ENCODE measurements at places on chromosomes 7 and 10.

DNA sequence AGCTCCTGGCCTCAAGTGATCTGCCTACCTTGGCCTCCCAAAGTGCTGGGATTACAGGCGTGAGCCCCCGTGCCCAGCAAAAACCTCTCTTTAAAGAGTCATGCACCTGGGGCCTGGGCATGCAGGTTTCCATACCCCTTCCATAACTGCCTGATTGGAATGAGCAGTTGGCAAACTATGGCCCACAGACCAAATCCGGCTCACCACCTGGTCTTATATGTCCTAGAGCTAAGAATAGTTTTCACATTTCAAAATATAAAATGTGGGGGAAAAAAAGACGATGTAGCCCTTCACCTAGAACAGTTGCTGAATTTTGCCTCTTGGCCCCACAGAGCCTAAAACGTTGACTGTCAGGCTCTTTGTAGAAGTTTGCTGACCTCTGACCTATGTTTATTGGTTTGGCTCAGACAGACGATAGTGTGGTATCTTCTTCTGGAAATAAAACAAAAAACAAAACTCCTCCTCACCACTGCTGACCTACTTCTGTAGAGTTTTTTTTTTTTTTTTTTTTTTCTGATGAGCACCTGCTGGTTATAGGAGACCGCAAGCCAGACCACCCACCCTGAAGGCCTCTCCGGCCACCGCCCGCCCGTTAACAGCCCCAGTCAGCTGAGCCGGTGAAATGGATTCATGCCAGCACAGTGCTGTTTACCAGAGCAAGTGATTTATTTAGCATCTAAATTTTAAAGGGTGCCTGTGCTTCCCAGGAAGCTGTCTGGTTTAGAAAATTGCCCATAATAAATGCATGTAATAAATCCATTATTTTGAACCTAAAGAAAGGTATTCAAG lies 33.5 kb upstream of the SFRP5 start:
- peak; percentile 71 for DNase-seq

DNA sequence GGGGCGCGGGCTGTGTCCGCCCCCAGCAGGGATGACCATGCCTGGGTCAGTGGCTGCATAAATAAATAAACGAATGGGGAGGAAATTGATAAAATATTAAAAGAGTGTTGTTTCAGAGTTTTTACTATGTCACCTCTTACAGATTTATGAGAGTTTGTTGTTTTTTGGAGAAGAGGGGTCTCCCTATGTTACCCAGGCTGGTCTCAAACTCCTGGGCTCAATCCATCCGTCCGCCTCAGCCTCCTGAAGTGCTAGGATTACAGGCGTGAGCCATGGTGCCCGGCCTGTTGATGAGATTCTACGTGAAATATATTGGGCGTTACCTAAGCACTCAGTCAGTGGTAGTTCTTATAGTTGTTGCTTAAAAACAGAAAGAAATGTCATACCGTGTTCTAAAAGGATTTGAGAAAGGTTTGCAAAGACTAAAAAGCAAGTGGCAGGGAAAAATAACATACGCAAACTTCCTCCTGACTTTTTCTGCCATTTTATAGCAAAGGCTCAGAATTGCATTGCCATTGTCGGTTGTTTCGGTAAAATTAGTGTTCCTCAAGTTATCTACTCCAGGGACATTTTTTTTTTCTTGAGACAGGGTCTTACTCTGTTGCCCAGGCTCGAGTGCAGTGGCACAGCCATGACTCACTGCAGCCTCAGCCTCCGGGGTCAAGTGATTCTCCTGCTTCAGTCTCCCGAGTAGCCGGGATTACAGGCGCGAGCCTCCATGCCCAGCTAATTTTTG lies 39.5 kb upstream of the FOXK1 start:
- peak; percentile 20 for DNase-seq

- DNase-seq, result no peak
Measured at GRCh38 chr10:59047180-59047579, 129.3 kb upstream of the PHYHIPL start.

DNA sequence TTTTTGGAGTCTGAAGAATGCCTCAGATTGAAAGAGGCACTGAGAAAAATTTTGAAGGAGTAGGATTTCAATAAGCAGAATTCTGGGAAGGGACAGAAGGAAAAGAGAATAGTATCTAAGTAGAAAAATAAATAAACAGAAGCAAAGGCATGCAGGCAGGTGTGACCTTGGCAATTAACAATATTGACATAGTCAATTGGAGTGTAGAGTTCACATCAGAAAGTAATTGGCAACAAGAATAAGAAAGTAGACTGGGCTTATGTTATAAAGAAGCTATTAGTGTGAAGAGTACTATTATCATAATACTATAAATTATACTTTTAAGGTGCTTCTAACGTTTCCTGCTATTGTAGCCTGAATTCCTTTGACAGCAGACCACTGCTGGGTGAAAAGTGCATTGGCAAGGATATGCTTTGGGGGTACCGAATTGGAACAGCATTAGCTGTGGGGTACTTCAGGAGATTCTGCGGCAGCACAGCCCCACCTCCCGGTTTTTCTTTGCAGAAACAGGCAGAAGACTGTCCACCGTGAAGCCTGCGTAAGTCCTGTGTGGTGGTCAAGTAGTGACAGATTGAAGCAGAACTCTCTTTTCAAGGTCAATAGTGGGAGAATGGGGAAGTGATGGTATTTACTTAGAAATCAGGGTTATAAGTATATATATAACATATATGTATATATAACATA lies 357.0 kb downstream of the THSD7A start:
- DNase-seq, result no peak

DNA sequence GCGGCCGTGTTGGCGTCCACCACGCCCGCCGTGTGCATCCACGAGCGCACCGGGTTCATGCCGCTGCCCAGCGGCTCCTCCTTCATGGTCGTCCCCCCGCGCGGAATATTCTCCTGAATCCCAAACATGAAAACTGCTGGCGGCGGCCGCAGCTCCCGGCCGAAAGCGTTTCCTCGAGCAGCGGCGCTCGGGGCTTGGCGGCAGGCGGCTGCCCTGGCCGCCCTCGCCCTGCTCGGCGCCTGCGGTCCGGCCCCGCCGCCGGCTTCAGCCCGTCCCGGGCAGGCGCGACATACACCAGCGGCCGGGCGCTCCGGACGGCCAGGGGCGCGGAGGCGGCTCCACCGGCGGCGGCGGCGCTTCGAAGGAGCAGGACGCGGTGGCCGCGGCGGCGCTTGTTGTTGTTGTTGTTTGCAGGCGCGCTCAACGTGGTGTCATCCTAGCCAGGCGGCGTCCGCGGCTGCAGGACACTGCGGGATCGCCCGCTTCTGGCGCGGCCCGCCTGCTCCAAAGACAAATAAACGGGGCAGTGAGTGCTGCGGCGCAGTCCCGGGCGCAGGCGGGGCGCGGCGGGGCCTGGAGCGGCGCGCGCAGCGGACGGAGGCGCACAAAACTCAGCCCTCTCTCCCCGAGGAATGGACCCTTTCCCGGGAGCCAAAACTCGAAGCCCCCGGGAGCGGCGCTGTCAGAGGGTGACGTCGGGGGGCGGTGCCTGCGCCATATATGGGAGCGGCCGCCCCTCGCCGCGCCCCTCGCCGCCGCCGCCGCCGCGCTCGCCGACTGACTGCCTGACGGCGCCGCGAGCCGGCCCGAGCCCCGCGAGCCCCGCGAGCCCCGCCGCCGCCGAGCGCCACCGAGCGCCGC lies at the start of gene EBF3:
Gene EBF3 (minus strand): TSS at position 634 of the 861 bp plus-strand sequence. CDS start 506 bp downstream, at position 128.
- no peak for DNase-seq

GRCh38 chr10:51950371-51950995 lies 251.1 kb upstream of the CSTF2T start:
- DNase-seq, result no peak

DNA sequence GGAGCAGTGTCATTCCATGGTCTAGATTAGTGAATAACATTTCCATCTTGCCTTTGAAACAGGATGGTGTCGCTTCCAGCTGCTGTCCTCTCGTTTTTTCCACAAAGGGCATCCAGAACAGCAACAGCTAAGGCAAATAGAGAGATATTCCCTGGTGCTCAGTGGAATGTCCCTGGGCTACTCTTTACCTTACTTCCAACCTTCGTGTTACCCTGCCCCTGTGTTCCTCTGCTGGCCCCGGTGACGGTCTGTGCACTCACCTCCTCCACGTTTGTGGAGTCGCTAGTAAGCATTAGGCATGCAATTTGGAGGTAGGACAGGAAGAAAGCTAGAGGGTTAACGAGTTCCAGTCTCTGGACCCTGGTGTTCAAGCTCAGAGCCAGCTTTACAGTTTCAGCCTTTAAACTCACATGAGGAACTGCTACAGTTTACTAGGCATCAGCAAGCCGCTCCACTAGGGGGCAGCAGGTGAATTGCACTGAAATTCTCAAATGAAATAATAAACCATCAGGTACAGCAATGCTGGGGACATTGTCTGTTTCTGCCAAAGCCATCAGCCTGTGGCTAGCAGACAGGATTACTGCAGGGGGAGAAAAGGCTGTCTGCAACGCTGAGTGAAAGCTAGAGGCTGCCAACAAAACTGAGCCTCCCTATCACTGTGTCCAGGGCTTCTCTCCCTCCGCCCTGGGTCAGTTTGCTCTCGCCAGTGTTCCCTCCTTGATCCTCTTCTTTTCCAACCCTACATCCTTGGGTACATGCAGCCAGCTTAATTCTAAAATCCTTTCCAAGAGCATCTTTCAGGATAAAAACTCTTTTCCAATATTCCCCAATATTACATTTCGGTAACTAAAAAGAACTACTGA lies 9.0 kb downstream of the MRPL32 start:
- DNase-seq, result peak; percentile 46

GRCh38 chr7:41418337-41418736 lies 284.6 kb downstream of the INHBA start:
- DNase-seq, result no peak

GRCh38 chr7:158329686-158330085 lies 257.9 kb downstream of the PTPRN2 start:
- DNase-seq, result no peak

GRCh38 chr7:155746188-155746587 lies 66.1 kb downstream of the SHH start:
- DNase-seq, result no peak

DNA sequence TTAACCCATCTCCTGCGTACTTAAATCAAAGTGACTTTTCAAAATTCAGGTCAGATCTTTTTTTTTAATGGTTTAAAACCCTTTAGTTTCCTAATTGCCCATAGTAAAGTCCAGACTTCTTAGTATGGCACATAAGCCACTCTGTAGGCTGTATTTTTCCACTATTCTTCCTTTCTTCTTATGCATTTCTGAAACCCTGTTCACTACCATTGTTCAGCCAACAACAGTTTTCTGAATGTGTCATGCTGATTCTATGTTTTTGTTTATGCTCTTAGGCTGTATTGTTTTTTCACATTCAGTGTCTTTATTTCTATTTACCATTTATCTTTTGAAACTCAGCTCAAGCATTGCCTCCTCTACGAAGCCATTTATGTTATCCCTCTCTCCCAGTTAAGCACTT lies 26.7 kb downstream of the CCSER2 start:
- no peak for DNase-seq

- no peak for DNase-seq
Measured at GRCh38 chr10:107665459-107665858, 501.0 kb upstream of the SORCS1 start.

GRCh38 chr10:78382772-78383171 lies 349.1 kb downstream of the RPS24 start:
- no peak for DNase-seq

DNA sequence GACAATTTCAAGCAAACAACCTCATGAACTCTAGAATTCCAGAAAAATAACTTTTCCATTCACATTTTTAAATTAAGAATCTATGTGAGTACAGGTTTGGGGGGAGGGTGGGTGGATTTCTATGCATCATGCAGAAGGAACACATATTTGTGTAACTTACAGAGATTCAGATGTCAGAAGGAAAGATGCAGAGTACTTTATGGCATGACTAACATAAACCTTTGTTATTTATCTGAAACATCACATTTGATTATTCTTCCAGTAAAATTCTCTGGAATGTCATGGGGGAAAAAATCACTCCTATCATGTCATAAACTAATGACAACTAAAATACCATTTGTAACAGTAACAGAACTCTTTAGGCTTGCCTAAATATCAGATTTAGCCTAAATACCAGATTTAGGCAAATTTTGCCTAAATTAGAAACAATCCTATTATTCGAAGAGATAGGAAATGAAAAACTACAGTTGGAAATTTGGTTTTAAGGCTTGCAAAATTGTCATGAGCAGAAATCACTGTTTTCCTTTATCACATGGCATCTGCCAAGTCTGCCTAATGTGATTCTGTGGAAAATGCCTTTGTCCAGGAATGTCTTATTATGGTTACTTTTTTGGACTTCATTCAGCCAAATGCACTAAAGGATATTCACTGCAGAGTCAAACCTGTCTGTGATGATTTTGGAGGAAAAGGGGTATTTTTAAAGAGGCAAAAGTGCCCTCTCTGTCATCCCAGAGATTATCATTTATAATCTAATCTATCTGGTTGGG lies 527.7 kb upstream of the CELF2 start:
- no peak for DNase-seq

DNA sequence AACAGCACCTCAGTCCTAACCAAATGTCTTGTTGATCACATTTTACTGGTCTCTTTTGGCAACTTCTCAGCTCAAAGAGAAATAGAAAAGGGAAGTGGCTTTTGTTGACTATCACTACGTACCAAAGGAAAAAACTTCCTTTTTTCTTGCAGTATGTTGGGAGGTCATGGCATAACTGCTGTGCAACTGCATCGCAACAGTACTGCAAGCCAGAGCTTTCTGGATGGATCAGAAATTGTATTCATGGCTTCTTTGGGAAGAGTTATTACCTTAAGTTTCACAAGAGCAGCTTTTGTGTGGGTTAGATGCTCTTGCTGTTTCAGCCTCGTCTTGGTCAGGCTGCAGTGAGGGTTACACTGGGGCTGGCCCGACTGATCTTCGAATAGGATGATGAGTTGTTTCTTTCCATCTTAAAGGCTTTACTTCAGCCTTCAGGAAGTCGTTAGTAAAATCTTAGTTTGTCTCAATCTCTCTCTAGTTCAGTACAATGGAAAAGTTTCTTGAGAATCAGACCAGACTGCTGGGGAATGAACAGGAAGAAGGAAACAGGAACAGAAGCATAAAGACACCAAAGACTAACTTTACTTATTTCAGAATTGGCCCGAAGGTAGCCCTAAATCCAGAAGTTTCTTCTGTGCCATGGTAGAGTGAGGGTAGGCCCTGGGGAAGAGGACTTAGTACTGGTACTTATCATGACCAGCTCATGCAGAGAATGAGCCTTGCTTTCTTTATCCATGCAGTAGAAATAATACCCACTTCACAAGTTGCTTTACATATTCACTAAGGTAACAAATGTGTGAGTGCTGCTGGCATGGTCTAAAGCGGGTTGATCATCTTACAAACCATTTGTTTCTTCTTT lies 153.6 kb downstream of the CELF2 start:
- no peak for DNase-seq

- DNase-seq, result peak; percentile 73
Measured at GRCh38 chr7:113087071-113087998, 708 bp upstream of the GPR85 start.

GRCh38 chr10:125266541-125266940 lies 106.2 kb upstream of the CTBP2 start:
- DNase-seq, result no peak
